ENCODE measurements at places on chromosomes 2 and 18. TPM values are rescaled to one million over a fixed set of nuclear protein-coding genes. Genes with fewer than 3 reads are reported as not detected.

The PRSS56 gene
- not detected for total RNA-seq

The GRP gene
- total RNA-seq = not detected

The MARS2 gene
- total RNA-seq = 5.6 TPM

The ANKRD36 gene
- total RNA-seq = 51.1 TPM

The TMEM37 gene
- not detected for total RNA-seq

The SLC35F6 gene
- 28.8 TPM for total RNA-seq

The PLB1 gene
- total RNA-seq = not detected

The POU3F3 gene
- 0.54 TPM for total RNA-seq

The LRP1B gene
- total RNA-seq = 28.7 TPM

The REG1B gene
- not detected for total RNA-seq

The TXNDC2 gene
- not detected for total RNA-seq

The SPRED2 gene
- total RNA-seq = 54.5 TPM

The EVX2 gene
- total RNA-seq = 0.76 TPM

The RNF181 gene
- 75.1 TPM for total RNA-seq

The RUFY4 gene
- total RNA-seq = not detected

The WDFY1 gene
- total RNA-seq = 33.0 TPM

The NYAP2 gene
- total RNA-seq = 0.32 TPM

The UGT1A3 gene
- not detected for total RNA-seq

The SLC14A1 gene
- total RNA-seq = not detected
